GM23248 (cell line): ENCODE measurements at places on chromosomes 12 and 14. TPM values are rescaled to one million over a fixed set of nuclear protein-coding genes. Genes with fewer than 3 reads are reported as not detected.
A peak's percentile ranks its signal among the peaks of the same experiment; 100 is the strongest.

LRTM2 gene
- not detected in 2 replicates for total RNA-seq

DPF3 gene
- 7.9 and 13.4 TPM in 2 replicates for total RNA-seq

FLVCR2 gene
- not detected in 2 replicates for total RNA-seq

DNA sequence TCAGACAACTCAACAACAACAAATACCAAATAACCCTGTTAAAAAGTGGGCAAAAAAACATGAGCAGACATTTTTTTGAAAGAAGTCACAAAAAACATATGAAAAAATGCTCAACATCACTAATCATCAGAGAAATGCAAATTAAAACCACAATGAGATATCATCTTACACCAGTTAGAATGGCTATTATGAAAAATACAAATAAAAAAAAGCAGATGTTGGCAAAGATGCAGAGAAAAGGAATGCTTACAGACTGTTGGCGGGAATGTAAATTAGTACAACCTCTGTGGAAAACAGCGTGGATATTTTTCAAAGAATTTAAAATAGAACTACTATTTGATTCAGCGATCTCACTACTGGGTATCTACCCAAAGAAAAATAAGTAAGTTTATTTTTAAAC is 114.0 kb downstream of the SLC38A4 start:
- H3K36me3 ChIP-seq, result no peaks in the 10 kb centered on the region
- no peaks in the 10 kb centered on the region for H3K27me3 ChIP-seq
- DNase-seq, result peak; percentile 49

DNA sequence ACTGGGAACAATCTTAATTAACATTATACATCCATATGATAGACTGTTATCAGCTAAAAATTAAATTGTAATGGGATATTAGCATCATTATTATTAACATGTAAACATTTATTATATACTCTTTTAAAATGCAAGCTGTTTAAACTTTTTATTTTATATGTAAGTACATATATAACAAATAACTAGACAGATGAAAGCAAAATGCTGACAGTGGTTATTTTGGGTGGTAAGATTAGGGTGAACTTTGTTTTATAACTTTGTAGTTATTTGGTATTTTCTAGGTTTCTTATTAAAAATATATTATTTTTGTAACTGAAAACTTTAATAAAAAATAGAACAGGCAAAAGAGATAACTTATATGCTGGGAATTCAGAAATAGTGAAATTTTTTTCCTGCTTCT is 62.6 kb upstream of the KIF21A start:
- DNase-seq, result no peak
- no peak overlapping the region for H3K27ac ChIP-seq
- no peaks in the 10 kb centered on the region for H3K4me1 ChIP-seq

DNA sequence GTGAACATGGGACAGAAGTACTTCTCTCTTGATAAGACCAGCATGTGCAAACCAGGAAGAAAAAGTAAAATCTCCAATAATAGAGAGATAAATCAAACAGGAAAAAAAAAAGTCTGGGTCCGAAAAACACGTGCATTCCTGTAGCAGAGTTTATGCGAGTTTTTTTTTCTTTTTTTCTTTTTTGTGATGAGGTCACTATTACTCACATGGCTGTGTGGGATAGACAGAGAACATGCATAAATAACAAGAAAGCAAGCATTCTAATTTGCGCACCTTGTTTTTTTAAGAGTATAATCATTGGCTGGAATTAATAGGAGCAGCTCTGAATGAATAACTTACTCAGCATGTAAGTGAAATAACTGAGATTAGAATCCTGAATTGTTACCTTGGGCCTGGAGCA is 91.9 kb upstream of the CPM start:
- H3K27ac ChIP-seq, result peak overlapping the region; percentile 89
- peak; percentile 71 for DNase-seq
- H3K36me3 ChIP-seq, result no peaks in the 10 kb centered on the region
- H3K4me3 ChIP-seq, result peak overlapping the region; percentile 68

DNA sequence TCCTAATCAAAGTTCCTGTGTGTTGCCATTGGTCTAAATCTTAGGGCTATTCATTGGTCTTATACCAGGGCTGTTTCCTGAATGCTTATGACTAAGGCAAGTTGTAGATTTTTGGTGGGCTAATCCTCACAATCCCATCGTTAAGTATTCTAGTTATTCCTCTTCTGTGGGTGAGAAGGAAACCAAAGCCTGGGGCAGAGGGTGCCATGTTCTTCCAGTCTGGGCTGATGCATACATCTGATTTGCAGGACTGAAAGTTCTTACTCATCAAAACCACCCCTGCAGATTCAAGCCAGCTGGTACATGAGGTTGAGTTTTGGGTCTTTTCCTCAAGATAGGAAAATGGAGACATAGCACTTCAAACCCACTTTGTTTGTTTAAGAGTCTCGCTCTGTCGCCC is 25.7 kb downstream of the PPP1CC start:
- no peak for DNase-seq
- H3K4me1 ChIP-seq, result no peaks in the 10 kb centered on the region
- H3K4me3 ChIP-seq, result no peak overlapping the region
- H3K27ac ChIP-seq, result no peak overlapping the region
- H3K36me3 ChIP-seq, result peaks cover 44% of the 10 kb centered on the region
